ENCODE measurements at places on chromosomes 2 and 18. TPM values are rescaled to one million over a fixed set of nuclear protein-coding genes. Genes with fewer than 3 reads are reported as not detected.
A peak's percentile ranks its signal among the peaks of the same experiment; 100 is the strongest.

Gene CACNB4
- total RNA-seq, result 0.30 TPM

Gene SERPINB3
- not detected for total RNA-seq

Gene CNDP1
- total RNA-seq, result not detected

Gene LIMS3
- 5.7 TPM for total RNA-seq

Gene CNRIP1
- 5.3 TPM for total RNA-seq

Gene ANTXR1
- 12.7 TPM for total RNA-seq

- H3K4me1 ChIP-seq, result peaks cover 4% of the 10 kb centered on the region
- H3K4me3 ChIP-seq, result no peak overlapping the region
- H3K27me3 ChIP-seq, result no peaks in the 10 kb centered on the region
- no peaks in the 10 kb centered on the region for H3K36me3 ChIP-seq
- DNase-seq, result no peak
- H3K27ac ChIP-seq, result no peak overlapping the region
These were observed 4.7 kb upstream of the CFAP65 start for GRCh38 chr2:219045937-219046550.

- no peak overlapping the region for H3K27ac ChIP-seq
- no peak for DNase-seq
- H3K4me3 ChIP-seq, result no peak overlapping the region
- H3K36me3 ChIP-seq, result no peaks in the 10 kb centered on the region
These were observed 3.7 kb downstream of the MALT1 start for GRCh38 chr18:58674863-58675472.

- H3K27ac ChIP-seq, result no peak overlapping the region
- peaks cover 29% of the 10 kb centered on the region for H3K27me3 ChIP-seq
- peak overlapping the region; percentile 68 for H3K4me3 ChIP-seq
- DNase-seq, result peak; percentile 66
- peaks cover 6% of the 10 kb centered on the region for H3K4me1 ChIP-seq
- no peaks in the 10 kb centered on the region for H3K36me3 ChIP-seq
These were observed 44.7 kb downstream of the MRPS5 start for GRCh38 chr2:95076705-95077529.

DNA sequence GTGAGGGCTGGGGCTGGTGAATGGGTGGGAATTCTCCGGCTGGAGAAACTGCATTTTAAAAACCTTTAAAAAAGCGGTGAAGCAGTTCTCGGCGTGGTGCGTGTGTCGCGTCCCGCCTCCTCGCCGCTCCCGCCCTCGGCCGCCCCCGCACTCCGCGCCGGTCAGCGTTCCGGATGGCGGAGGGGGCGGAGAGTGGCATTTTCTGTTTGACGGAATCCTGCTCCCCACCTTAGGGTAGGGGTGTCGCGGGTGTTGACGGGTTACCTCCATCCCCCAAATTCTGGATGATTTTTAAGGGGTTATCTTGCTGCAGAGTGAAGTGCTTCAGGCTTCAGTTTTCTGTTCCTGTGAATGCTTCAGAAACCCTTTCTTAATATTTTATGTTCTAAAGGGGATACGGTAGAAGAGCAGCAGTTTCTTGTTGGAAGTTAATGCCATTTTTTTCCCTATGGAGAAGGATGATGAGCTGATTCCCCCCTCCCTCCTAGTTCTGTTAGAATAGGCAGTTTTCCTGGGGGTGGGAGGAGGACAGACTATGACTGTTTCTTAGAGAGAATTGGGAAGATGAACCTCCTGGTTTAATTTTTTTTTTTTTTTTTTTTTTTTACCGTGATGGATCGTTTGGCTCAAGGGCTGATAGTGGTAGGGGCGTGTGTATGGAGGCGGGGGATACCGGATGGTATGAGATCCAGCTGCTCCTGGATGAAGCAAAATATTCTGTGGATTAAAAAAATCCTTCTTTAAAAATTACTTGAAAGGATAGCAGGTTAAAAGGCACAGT lies 756 bp downstream of the ABI2 start:
- peak overlapping the region; percentile 98 for H3K4me3 ChIP-seq
- H3K27me3 ChIP-seq, result no peaks in the 10 kb centered on the region
- no peaks in the 10 kb centered on the region for H3K36me3 ChIP-seq

DNA sequence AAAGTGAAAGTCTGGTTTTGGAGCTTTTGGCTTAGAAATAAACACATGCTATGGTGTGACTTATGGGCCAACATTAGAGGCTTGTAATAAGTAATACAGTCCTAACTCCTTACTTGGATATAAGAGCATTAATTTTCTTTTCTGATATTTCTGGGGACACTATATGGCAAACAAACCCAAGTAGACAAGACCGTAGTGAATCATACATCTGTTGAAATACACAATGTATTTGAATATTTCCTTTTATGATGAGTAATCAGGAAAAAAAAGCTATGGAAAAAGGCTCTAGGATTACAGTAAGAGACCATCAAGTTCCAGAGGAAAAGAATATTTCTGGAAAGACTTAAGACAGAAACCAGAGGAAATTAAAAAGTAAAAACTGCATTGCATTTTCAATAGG lies 146.0 kb upstream of the CYP26B1 start:
- no peaks in the 10 kb centered on the region for H3K27me3 ChIP-seq
- H3K36me3 ChIP-seq, result no peaks in the 10 kb centered on the region
- H3K27ac ChIP-seq, result no peak overlapping the region
- no peak overlapping the region for H3K4me3 ChIP-seq
- no peak for DNase-seq
- H3K4me1 ChIP-seq, result no peaks in the 10 kb centered on the region

GRCh38 chr2:36530178-36530982 lies 67.6 kb downstream of the FEZ2 start:
- H3K36me3 ChIP-seq, result no peaks in the 10 kb centered on the region
- no peaks in the 10 kb centered on the region for H3K27me3 ChIP-seq
- H3K4me1 ChIP-seq, result peaks cover 20% of the 10 kb centered on the region
- no peak for DNase-seq
- H3K4me3 ChIP-seq, result no peak overlapping the region

DNA sequence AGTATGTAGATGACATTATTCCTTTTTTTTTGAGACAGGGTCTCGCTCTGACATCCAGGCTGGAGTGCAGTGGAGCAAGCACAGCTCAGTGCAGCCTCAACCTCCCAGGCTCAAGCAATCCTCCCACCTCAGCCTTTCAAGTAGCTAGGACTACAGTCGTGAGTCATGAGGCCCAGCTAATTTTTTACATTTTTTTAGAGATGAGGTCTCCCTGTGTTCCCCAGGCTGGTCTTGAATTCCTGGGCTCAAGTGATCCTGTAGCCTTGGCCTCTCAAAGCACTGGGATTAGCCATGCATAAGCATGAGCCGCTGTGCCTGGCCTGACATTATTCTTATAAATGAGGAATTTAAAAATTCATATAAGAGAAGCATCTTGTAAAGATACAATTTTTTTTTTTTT lies 86.9 kb downstream of the FAM117B start:
- no peaks in the 10 kb centered on the region for H3K4me1 ChIP-seq
- H3K36me3 ChIP-seq, result no peaks in the 10 kb centered on the region
- DNase-seq, result no peak
- no peaks in the 10 kb centered on the region for H3K27me3 ChIP-seq
- H3K4me3 ChIP-seq, result no peak overlapping the region
- H3K27ac ChIP-seq, result no peak overlapping the region

DNA sequence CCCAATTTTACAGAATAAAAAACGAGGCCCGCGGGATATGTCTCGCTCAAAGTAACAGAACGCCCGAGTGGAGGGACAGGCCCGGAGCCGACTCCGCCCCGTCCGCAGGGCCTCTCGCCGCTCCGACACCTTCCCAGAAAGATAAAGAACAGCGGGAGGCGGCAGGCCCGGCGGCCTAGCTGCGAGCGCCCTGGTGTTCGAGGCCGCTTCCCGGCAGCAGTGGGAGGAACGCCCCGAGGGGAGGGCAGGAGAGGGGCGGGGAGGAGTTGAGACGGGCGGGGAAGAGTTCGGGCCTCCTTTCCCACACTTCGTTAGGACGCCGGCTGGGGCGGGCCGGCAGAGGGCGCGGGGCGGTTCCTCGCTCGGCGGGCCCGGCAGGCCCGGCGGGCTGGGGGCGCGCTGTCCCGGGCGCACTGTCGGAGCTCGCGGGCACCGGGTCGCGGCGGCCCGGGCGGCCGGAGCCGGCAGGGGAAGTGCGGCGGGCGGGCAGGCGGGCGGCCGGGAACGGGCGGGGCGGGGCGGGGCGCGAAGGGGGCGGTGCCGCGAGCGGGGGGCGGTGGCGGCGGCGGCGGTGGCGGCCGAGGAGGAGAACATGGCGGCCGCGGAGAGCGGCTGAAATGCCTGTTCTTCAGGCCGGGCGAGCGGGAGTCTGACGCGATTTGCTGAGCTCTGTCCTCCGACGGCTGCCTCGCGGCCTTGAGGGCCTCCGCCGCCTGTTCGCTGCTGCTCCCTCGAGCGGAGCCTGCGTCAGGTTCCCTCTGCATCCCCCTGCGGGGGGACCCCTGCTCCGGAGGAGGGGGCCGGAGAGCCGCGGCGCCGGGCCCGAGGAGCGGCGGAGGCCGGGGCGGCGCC lies at the start of gene NCOA1:
Gene NCOA1, plus strand, starts transcription at position 565 of the 852 bp plus-strand sequence. CDS start 167,424 bp downstream, outside the sequence.
- H3K27ac ChIP-seq, result peak within 1 kb of the TSS; percentile 94
- peak within 1 kb of the TSS; percentile 86 for H3K4me3 ChIP-seq
- peak; percentile 92 for DNase-seq
- H3K36me3 ChIP-seq, result no peaks in the 10 kb centered on the region
- no peaks in the 10 kb centered on the region for H3K27me3 ChIP-seq
- peaks cover 33% of the 10 kb centered on the region for H3K4me1 ChIP-seq

DNA sequence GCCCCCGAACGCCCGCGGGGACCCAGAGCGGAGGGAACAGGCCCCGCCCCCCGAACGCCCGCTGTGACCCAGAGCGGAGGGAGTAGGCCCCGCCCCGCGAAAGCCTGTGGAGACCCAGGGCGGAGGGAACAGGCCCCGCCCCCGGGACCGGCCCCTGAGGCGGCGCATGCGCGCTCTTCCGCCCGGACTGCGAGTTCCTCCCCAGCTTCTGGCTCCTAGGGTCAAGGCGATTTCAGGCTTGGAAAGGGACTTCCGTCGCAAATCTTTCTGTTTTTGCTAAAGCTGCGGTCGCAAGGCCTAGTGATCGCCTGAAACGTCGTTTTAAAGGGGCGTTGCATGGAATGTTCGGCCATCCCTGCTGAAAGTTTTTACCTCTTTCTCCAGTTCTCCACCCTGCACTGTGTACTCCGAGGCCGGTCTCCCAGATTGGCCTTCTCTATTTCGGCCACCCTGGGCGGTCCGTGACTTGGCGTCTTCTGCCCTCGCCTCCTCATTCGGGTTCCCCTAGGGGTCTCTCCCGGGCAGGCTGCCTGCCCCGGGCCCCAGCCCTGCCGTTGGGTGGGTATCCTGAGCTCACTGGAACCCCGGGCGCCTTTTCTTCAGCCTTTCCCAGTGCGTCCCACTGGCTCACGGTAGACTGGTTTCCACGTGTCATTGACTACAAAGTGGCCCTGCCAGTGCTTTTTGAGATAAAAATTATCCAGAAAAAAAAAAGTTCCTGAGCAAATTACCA lies 372 bp upstream of the WDSUB1 start:
- H3K4me1 ChIP-seq, result peaks cover 14% of the 10 kb centered on the region
- peak overlapping the region; percentile 94 for H3K4me3 ChIP-seq
- peak; percentile 99 for DNase-seq
- H3K27me3 ChIP-seq, result no peaks in the 10 kb centered on the region
- H3K27ac ChIP-seq, result peak overlapping the region; percentile 92
- H3K36me3 ChIP-seq, result peaks cover 8% of the 10 kb centered on the region

- H3K4me3 ChIP-seq, result peak overlapping the region; percentile 67
- H3K4me1 ChIP-seq, result peaks cover 42% of the 10 kb centered on the region
- H3K27me3 ChIP-seq, result no peaks in the 10 kb centered on the region
- DNase-seq, result no peak
These were observed 167.9 kb downstream of the TCF4 start for GRCh38 chr18:55419947-55420664.

DNA sequence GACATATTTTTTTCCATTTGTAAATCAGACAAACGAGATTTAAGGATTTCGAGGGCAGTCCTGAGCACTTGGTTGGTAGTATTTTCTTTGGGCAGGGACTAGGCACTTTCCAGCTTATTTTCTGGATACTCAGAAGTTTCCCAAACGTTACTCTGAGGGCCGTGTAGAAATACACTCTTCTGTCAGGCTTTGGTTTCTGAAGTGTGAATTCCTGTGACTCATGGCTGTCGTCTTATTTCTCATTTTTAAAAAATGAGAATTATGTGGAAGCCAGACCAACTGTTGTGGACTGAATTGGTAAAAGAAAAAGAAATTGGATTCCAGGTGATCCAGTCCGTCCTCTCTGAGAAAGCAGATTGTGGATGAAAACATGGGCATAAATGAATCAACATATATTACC lies 658.6 kb upstream of the FANCL start:
- H3K36me3 ChIP-seq, result no peaks in the 10 kb centered on the region
- peaks cover 3% of the 10 kb centered on the region for H3K27me3 ChIP-seq
- DNase-seq, result no peak
- H3K4me3 ChIP-seq, result no peak overlapping the region

GRCh38 chr2:42829671-42830440 lies 37.5 kb upstream of the HAAO start:
- H3K27me3 ChIP-seq, result no peaks in the 10 kb centered on the region
- no peak overlapping the region for H3K4me3 ChIP-seq
- H3K27ac ChIP-seq, result no peak overlapping the region
- H3K36me3 ChIP-seq, result no peaks in the 10 kb centered on the region
- peaks cover 9% of the 10 kb centered on the region for H3K4me1 ChIP-seq

- H3K4me1 ChIP-seq, result no peaks in the 10 kb centered on the region
- H3K4me3 ChIP-seq, result no peak overlapping the region
- peaks cover 26% of the 10 kb centered on the region for H3K36me3 ChIP-seq
- DNase-seq, result no peak
- no peak overlapping the region for H3K27ac ChIP-seq
These were observed 6.7 kb upstream of the TBR1 start for GRCh38 chr2:161409308-161409907.

GRCh38 chr18:50013363-50014138 lies 181.4 kb downstream of the MYO5B start:
- H3K27ac ChIP-seq, result peak overlapping the region; percentile 33
- H3K4me3 ChIP-seq, result no peak overlapping the region
- DNase-seq, result no peak
- H3K4me1 ChIP-seq, result peaks cover 7% of the 10 kb centered on the region
- H3K36me3 ChIP-seq, result no peaks in the 10 kb centered on the region

DNA sequence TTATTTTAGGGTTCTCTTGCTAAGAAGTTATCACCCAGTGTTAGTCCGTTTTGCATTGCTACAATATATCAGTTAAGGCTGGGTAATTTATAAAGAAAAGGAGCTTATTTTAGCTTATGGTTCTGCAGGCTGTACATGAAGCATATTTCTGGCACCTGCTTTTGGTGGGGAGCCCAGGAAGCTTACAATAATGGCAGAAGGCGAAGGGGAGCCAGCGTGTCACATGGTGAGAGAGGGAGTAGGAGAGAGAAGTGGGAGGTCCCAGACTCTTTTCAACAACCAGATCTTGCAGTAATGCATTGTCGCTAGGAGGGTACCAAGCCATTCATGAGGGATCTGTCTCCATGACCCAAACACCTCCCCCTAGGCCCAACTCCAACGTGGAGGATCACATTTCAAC lies 688.8 kb upstream of the PIK3C3 start:
- no peaks in the 10 kb centered on the region for H3K27me3 ChIP-seq
- H3K4me3 ChIP-seq, result no peak overlapping the region
- H3K27ac ChIP-seq, result no peak overlapping the region

DNA sequence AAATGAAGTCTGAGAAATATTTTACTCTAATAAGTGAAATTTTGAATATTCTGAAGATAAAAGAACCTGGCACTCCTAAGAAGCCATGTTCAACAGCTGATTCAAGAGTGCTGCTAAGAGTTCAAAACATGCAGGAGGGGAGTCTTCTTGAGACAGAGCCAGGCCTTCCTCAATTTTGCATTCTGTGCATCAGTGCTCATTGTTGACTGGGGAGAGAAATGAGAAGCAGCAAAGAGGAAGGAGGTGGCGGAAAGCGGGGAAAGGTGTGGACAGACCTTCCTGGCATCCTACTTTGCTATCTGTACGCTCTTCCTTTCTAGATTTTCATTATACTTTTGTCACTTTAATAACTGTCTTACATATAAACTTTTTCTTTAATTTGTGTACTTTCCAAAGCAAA lies 29.7 kb upstream of the TXNDC2 start:
- no peak overlapping the region for H3K4me3 ChIP-seq
- H3K27me3 ChIP-seq, result no peaks in the 10 kb centered on the region
- no peak overlapping the region for H3K27ac ChIP-seq
- no peaks in the 10 kb centered on the region for H3K36me3 ChIP-seq

Data from psoas muscle (tissue), 8 donors.